CD4-positive, alpha-beta T cell treated with Interleukin-2 at 100 ng/mL for 4 hours (primary cell): ENCODE measurements at places on chromosomes 4 and X.

DNA sequence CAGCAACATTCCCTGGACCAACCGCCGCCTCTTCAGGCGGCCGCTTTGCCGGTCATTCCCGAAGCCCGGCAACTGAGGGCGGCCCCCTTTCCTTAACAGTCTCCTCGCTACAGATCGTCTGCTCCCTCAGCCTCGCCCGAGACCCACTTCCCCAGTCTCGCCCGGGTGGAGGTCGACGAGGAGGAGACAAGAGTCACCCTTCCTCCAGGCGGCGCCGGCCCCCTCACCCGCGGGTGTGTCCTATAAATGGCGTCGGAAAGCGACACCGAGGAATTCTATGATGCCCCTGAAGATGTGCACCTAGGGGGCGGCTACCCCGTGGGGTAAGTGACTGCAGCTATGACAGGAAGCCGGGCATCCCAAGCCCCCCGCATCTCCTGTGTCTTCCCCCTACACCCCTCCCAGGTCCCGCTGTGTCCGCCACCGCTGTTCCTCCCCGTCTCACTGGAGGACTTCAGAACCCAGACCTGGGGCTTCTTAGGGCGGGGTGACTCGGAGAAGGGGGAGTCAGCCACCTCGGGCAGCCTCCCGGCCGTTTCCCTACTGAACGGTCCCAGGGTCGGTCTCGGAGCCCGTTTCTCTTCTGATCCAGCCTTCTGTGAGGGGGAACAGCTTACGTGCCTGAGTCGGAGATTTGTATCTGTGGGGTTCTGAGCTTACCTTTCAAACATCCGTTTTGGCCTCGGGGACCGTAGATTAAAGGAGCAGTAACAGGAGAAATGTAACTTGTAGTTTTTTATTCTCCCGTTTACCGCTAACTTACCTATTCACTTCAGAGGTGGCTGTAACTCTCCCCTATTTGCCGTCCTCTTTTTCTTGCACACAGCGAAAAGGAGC is 570 bp downstream of the WDR44 start:
- peak; percentile 42 for DNase-seq

- no peak for DNase-seq
Observed at GRCh38 chr4:179027569-179027968, 1585.3 kb upstream of the AGA start.

DNA sequence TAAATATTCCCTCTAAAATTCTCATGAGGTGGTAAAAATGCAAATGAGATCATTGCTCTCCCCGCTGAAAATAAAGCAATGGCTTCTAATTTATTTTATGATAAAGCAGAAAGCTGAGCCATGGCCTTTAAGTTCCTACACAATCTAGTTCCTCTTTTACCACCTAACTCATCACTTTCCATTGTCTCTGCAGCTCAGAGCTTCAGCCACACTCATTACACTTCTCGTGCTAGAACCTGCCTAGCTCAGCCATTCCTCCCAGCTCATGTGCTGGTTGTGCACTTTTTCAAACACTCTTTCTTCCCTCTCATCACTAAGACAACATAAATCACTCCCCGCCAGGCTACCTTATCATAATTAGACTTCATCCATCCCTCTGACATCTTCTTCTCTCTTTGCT is 1112.1 kb upstream of the PRKX start:
- no peak for DNase-seq

DNA sequence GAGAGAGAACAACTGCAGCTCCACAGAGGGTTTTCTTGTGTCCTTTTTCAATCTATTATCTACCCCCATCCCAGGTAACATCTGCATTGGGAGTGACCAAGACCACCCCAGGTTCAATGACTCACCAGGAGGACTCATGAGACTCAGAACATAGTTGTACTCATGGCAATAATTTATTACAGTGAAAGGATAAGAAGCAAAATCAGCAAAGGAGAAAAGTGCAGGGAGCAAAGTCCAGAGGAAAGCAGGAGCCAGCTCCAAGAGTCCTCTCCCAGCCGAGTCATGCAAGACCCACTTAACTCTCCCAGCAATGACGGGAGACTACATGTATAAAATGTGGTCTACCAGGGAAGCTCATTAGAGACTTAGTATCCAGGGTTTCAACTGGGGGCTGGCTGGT is 129.5 kb upstream of the RBPJ start:
- no peak for DNase-seq

- DNase-seq: no peak
Observed at GRCh38 chrX:100745806-100746537, 14.1 kb upstream of the SYTL4 start.

DNA sequence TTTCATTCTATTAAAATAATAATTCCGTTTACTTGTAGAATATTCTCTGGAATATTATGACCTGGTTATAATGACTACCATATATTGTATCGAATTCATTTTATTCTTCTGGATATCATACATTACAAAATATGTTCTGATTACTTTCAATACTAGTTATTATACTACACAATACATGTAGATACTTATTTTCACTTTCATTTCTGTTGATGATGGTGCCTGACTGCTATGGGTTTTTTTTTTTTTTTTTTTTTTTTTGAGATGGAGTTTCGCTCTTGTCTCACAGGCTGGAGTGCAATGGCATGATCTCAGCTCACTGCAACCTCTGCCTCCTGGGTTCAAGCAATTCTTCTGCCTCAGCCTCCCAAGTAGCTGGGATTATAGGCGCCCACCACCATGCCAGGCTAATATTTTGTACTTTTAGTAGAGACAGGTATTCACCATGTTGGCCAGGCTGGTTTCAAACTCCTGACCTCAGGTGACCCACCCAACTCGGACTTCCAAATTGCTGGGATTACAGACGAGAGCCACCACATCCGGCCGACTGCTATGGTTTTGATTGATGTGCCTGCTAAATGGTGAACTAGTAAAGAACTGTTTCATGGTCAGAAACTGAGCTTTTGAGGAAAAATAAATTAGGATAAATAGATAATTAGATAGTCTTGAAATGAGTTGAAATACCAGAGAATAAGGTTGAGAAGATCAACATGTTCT is 39.5 kb downstream of the PCDH10 start:
- no peak for DNase-seq

GRCh38 chrX:93419642-93420041 is 253.7 kb downstream of the NAP1L3 start:
- DNase-seq: no peak
